ENCODE measurements at places on chromosomes 6 and 20.

GRCh38 chr6:117783279-117783678 lies 108.0 kb downstream of the NUS1 start:
- no peak for DNase-seq

- DNase-seq: no peak
These were observed 44.9 kb upstream of the JAG1 start for GRCh38 chr20:10718661-10719060.

- no peak for DNase-seq
These were observed 15.6 kb upstream of the CBFA2T2 start for GRCh38 chr20:33474097-33474873.

- DNase-seq: no peak
These were observed 9.7 kb downstream of the BEND3 start for GRCh38 chr6:107105511-107106116.

DNA sequence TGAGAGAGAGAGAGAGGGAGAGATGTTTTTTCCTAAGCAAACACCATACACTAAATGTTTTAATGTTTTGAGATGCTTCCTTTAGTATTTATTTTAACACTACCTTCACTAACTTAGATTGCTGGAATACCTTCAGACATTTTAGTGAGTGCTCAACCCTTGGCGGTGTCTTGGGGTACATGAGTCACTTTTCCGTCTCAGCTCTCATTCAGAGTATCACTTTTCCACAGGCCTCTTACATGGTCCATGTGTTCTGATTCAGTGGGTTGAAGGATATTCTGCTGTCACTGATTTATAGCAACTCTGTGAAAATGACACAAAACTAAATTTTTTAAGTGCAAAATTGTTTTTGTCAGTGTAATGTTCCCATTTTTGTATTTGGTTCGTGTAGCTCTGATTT lies 217.9 kb downstream of the CLVS2 start:
- no peak for DNase-seq

GRCh38 chr6:157763904-157764177 lies 59.2 kb upstream of the SNX9 start:
- DNase-seq: no peak

DNA sequence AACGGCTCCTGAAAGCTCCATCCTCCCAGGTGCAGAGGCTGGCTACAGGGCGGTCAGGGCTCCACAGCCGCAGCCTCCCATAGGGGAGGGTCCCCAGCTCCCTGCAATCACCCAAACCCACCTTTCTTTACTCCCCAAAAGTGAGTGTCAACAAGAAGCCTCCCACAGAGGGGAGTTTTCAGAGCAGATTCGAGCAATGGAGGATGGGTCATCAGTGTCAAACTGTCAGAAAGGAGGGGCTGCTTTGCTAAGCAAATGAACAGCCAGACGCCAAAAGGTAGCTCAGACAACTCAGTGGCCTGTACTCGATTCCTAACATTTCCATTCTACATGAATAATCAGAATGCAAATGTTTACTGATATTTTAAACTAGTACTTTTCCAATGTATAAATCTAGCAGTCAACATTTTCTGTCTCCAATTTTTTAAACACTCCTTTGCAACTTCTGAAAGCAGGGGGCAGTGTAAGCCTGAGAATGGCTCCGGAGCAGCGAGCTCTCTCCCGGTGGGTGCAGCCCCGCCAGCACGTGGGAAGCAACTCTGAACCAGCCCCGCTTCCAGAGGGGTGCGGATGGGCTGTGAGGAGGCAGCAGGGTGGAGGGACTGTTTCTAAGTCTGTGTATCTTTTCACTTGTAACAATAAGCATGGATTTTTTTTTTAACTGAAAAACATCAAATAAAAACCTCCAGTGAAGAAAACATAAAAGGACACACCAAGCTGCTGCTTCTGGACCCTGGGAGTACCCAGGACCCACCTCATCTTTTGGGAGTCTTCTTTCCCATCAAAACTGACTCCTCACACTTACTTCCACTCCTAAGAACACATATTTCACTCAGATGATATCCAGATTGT lies 54.9 kb downstream of the TAF4 start:
- DNase-seq: peak; percentile 62

DNA sequence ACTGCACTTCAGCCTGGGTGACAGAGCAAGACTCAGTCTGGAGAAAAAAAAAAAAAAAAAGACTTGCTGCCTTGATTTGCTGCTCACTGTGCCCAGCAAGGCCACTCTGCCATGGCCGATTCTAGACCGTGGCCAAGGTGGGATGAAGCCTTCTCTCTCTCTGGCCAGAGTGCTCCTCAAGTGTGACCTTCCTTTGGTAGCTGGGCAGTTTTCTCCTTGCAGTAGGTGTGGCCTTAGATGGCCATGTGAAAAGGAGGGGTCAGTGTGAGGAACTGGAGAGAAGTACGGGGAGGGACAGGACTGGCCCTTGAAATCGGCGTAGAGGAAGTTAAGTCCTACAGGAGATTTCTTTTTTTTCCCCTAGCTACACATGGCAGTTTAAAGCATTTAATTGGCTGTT lies 272.0 kb downstream of the ARID1B start:
- no peak for DNase-seq

GRCh38 chr20:38125157-38126056 lies 39.7 kb downstream of the TGM2 start:
- DNase-seq: no peak

DNA sequence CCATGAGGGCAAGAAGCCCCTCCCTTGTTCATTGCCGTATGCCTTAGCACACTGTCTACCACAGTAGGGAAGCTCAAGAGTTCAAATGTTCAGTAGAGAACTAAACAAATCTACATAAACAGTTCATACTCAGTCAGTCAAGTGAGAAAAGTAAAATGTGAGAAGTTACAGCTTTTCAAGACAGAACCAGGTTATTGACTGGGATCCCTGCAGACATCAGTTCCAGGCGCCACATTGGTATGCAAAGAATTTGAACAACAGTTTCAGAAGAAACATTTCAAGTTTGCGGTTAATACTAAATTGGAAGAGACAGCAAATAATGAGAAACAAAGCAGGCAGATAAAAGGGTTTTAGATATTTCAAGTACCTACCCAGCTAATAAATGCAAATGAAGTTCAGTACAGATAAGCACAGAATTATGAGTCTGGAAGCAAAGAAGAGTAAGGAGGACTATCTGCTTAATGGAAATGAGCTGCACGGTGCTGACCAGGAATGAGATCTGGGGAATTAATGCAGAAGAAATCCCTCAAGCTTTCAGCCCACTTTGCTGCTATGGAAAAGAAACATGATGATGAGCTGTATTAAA lies 246.2 kb downstream of the HACE1 start:
- no peak for DNase-seq

DNA sequence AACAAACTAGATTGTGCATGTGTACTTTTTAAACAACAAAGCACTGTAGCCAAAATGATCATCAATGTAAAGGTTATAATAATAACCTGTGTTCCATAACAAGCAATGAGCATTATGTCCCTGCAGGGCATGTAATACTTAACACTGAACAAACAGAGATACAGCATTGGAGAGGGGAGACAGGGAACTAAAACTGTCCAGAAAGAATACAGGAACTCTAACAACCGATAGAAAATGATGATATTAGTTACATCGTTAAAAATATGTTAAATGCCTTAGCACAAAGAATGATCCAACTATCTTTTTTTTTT lies 80.5 kb downstream of the COL9A1 start:
- no peak for DNase-seq

- DNase-seq: no peak
These were observed 255.1 kb upstream of the CDYL start for GRCh38 chr6:4521070-4521469.

- no peak for DNase-seq
These were observed 83.7 kb downstream of the FYN start for GRCh38 chr6:111789598-111789997.

DNA sequence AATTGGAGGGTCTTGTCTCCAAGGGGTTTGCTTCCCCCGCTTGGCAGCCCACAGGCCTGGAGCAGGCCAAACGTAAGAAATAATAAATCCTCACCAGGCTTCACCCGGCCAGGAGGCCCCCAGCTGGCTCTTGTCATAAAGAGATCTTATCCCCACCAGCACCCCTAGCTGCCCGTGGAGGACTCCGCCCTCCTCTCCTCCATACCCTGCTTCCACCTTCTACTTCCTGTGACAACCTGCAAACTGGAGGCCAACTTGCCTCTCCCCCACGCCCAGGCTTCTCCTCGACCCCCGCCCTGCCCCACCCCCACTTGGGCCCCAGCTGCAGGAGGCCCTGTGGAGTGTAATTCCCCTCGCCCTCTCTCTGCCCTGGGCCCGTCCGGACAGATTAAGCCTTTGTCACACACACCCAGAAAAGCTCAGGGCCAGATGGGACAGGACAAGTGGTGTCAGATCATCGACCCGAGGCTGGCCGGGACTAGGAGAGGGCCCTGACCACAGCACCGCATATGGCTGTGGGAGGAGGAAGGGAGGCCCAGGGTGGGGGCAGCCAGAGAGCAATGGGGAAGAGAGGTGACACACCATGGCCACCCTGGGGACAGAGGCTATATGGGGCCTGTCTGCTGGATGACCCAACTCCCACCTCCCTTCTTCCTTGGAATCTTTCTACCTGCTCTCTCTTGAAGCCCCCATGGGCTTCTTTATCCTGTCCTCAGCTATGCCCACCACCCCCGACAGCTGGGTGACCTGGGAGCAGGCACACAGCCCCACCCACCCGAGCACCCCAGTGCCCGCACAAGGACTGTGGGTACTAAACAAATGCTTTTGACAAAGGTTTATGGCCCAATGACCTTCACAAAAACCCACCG lies 3.9 kb downstream of the NOL4L start:
- DNase-seq: no peak

DNA sequence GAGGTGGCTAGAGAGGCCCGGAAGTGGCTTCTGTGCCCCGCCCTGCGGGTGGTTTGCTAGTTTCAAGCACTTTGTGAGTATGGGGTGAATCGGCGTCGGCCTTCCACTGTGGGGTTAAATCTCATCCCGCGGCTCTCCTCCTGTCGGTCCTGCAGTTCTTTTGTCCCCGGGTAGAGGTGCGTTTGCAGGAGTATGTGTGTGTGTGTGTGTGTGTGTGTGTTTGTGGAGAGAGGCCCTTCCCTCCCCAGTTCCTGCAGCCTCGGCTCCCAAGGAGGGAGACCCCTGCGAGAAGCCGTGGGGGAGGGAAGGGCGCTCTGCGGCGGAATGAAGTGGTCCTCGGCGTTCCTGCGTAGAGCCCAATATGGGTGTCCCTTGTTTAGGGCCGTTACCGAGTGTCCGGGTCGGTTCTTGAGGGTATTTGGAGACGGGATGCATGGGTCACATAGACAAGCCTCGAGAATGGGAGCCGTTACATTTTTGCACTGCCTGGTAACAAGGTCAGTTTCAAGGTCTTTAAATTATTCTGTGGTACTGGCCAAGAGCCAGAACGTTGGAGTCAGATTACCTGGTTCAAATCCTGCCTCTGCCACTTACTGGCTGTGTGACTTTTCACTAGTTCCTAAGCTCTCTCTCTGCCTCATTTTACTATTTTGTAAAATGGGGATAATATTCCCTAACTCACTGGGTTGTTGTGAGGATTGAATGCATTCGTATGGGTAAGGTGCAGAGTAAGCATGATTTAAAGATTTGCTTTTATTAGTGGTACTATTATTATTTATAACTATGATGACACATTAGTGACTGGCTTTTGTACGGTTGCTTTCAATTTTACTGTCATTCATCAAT lies at the start of gene ZKSCAN3:
TSS of gene ZKSCAN3 (plus strand) at position 56 of the 846 bp plus-strand sequence. CDS start 9,640 bp downstream, outside the sequence.
- DNase-seq: peak; percentile 83

GRCh38 chr6:107443608-107444267 lies 15.6 kb downstream of the PDSS2 start:
- DNase-seq: no peak

- no peak for DNase-seq
These were observed 115.8 kb upstream of the FLRT3 start for GRCh38 chr20:14453259-14453658.

GRCh38 chr6:143390278-143390677 lies 60.2 kb downstream of the ADAT2 start:
- DNase-seq: no peak

GRCh38 chr6:90458353-90459224 lies 128.3 kb downstream of the MAP3K7 start:
- peak; percentile 72 for DNase-seq

DNA sequence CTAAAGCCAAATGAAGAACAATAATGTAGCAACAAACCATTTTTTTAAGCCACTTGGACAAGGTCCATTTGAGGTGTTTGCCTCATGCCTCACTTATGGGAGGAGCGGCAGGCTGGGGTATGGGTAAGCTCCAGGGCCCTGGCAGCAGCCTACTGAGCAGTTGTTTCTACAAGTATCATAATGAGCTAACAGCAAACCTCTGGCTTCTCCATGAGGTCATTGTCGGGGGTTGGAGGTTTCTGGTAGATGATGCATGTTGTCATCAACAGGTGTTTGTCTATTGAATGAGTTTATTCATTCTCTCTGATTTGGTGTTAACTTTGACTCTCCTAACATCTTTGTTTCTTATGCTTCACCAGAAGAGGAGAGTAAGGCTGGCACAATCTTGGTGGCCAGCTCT lies 150.7 kb downstream of the TBC1D7 start:
- DNase-seq: no peak

GRCh38 chr6:111958534-111958933 lies 85.3 kb upstream of the FYN start:
- DNase-seq: no peak

DNA sequence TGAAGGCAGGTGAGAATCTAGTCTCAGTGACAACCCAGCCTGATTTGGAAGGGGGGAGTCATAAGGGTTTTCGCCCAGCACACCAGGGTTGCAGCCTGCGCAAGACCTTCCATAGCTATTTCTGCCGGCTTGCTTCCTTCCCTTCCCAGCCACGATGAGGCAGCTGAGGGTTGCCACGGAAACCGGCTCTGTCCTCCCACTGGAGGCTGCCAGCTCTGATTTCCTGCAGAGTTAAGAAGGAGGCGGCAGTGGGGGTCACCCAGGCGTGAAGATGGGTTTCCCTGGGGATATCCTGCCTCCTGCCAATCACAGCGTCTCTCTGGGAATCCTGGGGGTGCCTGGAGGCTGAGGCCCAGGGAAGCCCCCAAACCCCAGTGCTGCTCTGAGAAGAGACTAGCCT lies 23.1 kb upstream of the KCNB1 start:
- DNase-seq: no peak

DNA sequence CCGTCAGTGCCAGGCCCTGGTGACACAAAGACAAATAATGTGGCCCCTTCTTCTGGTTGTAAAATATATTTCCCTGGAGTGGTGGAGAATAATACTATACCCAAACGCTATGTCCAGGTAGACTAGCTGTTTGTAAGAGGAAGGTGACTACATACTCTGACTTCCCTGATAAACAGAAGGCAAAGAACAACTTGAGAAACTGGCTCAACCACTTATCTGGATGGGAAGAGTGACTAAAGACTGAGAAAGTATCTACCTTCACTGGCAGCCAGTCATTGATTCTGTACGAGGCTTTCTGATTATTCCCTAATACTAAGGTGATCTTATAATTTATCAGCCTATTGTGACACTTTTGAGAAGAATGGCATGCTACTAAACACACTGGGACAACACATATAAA lies 569.7 kb downstream of the EPHA7 start:
- no peak for DNase-seq

DNA sequence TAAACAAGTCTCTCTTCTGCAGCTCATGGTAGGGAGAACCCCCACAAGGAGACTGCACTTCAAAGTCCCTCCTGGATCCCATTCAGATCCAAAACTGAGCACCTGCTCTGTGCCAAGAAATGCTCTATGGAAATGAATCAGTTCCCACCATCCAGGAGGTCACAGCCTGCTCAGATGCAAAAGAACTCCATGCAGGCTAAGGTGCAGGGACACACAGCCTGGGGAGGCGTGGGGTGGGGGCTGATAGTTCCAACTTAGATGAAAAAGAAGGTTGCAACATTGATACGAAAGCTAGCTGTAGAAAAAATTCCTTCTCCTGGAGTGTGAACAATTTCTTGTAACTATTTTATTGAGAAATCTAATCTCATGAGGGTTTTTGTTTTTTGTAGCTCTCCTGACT lies 111.0 kb upstream of the TMEM170B start:
- no peak for DNase-seq
